ENCODE measurements at places on chromosomes 1 and 21.

DNA sequence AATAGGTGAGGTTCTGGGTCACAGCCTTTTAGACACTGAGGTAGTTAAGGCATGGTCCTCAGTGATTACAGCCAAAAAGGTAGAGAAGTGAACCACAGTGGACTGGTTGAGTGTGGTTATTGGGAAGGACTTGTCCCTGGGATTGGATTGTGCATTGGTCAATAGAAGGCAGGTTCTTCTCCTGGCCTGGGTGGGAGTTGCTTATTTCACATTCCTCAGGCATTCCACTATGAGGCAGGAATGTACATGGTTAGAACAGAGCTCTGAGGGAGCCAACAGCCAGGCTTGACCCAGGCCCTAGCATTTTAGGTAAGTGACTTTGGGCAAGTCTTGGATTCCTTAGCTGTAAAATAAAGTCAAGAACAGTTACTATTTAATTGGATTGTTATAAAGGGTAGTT is 97.9 kb upstream of the MARK1 start:
- DNase-seq = no peak

GRCh38 chr21:35096959-35097358 is 47.9 kb upstream of the RUNX1 start:
- no peak for DNase-seq

DNA sequence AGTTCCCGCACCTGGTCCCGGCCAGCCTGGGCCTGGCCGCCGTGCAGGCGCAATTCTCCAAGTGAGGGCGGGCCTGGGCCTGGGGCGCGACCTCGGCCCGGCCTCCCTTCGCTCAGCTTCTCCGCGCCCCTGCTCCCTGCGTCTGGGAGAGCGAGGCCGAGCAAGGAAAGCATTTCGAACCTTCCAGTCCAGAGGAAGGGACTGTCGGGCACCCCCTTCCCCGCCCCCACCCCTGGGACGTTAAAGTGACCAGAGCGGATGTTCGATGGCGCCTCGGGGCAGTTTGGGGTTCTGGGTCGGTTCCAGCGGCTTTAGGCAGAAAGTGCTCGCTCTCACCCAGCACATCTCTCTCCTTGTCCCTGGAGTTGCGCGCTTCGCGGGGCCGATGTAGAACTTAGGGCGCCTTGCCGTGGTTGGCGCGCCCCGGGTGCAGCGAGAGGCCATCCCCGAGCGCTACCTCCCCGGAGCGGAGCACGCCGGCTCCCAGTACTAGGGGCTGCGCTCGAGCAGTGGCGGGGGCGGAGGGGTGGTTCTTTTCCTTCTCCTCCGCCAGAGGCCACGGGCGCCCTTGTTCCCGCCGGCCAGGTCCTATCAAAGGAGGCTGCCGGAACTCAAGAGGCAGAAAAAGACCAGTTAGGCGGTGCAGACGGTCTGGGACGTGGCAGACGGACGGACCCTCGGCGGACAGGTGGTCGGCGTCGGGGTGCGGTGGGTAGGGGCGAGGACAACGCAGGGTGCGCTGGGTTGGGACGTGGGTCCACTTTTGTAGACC is 1.2 kb downstream of the OLIG1 start:
- peak; percentile 74 for DNase-seq

DNA sequence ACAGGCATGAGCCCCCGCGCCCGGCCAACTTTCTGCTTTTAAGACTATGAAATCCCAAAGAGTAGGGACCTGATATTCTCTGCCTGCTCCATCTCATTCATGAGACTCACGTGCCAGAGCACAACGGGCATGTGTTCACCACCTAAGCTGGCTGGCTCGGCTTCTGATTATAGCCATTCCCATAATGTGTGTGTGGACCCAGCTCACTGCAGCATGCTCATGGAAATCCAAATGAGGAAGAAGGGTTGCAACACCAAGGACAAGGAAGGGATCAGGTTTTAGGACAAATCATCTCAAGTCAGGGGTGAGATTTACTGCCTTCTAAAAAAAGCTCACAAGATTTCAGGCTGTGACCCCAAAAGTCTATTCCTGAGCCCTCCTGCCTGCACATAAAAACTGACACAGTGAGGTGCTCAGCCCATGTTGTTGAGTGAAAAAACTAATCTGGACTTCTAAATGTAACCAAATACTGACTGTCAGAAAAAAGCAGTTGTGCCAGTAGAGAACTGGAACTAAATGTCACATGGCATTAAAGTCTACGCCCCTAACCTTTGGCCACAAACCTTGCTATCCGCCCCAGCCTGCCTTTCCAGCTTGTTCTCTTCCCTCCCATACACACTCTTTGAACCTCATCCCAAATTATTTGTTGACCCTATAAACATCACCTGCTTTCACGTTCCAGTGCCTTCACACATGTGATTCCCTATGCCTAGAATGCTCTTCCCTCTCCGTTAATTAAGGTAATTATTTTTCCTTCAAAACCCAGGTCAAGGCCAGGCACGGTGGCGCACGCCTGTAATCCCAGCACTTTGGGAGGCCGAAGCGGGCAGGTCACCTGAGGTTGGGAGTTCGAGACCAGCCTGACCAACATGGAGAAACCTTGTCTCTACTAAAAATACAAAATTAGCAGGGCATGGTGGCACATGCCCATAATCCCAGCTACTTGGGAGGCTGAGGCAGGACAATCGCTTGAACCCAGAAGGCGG is 9.1 kb upstream of the COA7 start:
- DNase-seq = no peak

DNA sequence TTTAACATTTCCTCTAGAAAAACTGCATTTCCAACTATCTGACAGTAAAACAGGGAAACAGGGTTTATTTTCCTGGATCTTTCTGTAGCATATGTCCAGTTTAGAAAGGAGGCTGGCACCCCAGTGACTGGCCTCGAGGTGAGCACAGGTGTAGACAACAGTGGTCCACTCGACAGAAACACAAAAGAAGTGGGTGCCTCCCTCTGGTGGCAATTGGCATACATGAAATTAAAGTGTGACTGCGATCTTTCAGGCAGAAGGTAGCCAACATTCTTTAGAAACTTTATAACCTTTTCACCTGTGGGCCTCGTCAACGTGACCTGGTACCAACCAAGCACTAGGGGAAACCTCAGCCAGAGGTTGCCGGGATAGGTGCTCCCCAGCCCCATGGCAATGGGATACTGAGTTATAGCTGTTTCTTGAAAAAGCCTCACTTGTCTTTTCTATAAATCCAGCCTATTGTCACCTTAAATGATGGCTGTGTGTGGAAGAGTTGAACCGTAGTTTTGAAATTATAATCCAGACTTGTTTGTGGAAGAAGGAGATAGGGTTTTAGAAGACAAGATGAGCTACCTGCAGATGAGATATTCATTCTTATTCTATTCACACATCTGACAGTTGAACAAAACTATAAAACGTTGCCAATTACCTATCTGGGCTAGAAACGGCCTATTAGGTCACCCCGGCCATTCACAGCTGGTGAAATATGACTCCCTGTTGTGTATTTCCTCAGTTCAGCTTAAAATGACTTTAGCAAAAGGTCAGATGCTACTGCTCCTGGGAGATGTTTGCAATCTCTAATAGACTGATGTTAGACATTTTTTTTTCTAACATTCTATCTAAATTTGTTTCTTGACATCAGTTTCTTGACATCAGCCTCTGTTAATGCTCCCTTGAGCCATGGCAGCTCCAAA is 44.3 kb downstream of the PCP4 start:
- no peak for DNase-seq

- no peak for DNase-seq
Measured at GRCh38 chr21:21955204-21955603, 957.0 kb downstream of the NCAM2 start.

DNA sequence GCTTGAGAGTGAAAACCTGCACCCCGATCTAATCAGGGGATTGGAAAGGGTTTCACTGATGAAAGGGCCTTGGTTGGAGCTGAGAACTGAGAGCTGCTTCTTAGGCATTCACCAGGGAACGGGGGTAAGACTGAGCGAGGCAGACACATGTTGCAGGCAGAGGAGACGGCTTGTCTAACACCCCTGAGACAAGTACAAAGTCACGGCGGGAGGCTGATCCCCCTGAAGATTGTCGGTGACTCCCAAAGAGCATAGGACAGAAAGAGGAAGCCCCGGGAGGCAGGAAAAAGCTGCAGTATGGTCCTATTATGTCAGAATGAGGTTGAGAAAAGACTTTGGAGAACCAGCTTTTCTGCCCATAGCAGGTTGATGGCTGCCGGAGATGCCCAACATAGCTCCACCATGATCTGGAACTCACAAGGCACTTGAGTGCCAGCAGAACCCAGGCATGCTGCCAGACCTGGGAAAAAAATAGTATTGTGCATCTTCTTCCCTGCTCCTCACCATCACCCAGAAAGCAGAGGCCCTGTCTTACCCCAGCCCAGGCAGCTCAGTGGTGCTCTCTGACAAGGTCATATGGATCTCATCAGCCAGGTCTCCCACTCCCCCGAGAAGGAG is 463.9 kb upstream of the PROX1 start:
- peak; percentile 47 for DNase-seq

- DNase-seq = no peak
Measured at GRCh38 chr21:28975397-28975796, 17.3 kb downstream of the LTN1 start.

DNA sequence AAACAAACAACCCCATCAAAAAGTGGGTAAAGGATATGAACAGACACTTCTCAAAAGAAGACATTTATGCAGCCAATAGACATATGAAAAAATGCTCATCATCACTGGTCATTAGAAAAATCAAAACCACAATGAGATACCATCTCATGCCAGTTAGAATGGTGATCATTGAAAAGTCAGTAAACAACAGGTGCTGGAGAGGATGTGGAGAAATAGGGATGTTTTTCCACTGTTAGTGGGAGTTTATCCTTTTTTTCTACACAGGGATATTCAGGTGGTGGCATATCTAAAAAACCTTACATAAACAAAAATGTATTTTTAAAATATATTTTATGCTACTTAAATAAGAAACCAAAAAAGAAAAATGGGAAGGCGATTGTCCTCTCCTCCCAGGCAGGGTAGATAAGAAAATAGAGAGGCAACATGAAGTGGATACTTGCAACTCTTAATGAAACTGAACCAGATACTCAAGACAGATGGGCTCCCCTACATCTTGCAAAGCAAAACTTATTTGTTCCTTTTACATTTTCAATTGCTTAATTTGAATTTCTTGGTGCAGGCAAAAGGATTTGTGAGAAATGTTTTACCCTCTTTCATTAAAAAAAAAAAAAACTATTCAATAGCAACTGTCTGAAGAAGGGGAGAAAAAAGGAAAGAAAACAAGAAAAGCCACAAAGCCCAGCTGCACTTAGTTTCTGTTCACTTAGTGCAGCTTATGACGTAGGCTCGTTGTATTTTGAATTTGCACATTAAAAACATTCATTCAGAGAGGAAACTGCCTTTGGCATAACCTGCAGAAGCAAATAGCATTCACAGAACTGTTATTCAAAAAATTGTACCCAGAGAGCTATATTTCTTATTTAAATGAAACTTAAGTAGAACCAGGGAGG is 36.9 kb upstream of the RGS1 start:
- no peak for DNase-seq

- no peak for DNase-seq
Measured at GRCh38 chr1:112803906-112804762, 89.0 kb upstream of the PPM1J start.

DNA sequence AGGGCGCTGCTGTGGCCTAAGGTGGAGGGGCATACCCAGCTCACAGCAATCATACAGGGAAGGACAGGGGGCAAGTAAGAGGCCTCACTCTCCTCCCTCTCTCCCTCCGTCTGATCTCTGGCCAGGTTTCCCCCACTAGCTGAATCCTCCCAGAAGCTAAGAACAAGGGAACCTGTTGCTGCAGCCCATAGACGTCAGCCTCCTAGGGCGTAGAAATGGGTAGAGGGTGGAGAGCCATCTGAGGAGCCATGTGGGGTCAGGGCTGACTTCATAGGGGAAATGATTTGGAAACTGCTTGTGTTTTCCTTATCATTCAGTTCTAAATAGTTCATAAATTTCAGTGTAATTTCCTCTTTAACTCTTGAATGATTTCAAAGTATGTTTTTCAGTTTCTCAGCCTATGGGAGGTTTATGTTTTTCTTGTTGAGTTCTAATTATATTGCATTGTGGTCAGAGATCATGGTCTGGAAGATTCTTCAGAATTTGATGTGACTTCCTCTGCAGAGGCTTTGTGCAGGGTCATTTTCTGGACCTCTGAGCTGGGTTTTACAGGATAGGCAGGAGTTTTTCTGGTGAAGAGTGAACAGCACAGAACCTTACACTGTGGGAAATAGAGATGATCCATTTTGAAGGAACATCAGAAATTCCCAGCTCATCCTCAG is 2.3 kb upstream of the MOB3C start:
- no peak for DNase-seq

- no peak for DNase-seq
Measured at GRCh38 chr1:157162345-157162744, 24.1 kb upstream of the ETV3 start.

DNA sequence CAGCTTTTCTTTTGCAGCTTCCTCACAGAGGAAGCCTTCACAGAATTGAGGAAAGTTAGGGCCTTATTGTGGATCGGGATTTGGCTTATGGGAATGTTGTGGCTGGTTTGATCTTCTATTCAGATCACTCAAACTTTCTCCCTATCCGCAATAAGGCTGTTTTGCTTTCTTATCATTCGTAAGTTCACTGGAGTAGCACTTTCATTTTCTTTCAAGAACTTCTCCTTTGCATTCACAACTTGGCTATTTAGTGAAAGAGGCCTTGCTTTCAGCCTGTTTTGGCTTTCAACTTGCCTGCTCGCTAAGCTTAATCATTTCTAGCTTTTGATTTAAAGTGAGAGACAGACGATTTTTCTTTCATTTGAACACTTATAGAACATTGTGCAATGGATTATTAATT is 181.9 kb upstream of the B3GALT2 start:
- DNase-seq = no peak

GRCh38 chr1:9378801-9379200 is 86.1 kb downstream of the SPSB1 start:
- DNase-seq = no peak

DNA sequence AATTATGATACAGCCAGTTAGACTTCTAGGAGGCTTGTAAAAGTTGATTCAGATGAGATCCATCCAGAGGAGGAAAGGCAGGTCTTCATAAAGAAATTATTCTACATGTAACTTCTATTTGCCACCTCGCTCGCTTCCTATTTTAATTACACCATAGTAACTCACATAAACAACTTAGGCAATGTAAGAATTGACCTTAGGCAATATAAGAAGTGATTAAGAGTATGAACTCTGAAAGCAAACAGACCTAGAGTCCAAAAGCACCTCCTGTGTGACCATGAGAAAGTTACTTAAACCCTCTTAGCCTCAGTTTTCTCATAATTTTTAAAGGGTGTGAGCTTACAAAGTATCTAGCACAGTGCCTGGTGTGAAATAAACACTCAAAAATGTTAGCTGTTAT is 192.7 kb upstream of the NFIA start:
- no peak for DNase-seq

GRCh38 chr1:212283741-212284140 is 1.5 kb upstream of the PPP2R5A start:
- no peak for DNase-seq

GRCh38 chr1:15299806-15300205 is 52.8 kb downstream of the FHAD1 start:
- no peak for DNase-seq

- no peak for DNase-seq
Measured at GRCh38 chr1:51843948-51844347, 34.6 kb downstream of the NRDC start.

- no peak for DNase-seq
Measured at GRCh38 chr1:201593200-201593921, 54.4 kb downstream of the NAV1 start.

- DNase-seq = no peak
Measured at GRCh38 chr1:150262388-150263320, 5.1 kb downstream of the CA14 start.

GRCh38 chr1:119903443-119903835 is 7.1 kb upstream of the ADAM30 start:
- DNase-seq = no peak

GRCh38 chr21:44013380-44014088 is 1.4 kb downstream of the TRAPPC10 start:
- DNase-seq = no peak
